ENCODE measurements at places on chromosomes 11 and 22.

DNA sequence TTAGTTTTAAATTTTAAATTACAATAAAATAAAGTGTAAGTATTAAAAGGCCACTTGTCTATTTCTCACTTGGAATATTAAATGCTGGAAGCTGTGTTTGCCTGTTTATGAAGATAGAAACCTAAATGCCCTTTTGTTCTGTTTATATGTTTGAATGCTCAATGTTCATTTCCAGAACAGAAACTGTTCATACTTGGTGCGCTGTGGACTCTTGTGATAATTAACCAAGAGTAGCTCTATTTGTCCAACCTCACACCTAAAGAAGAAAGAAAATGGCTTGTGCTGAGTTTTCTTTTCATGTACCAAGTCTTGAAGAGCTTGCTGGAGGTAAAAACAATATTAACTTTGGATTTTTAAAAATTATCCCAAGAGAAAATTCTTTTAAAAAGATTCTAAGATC lies 5.7 kb downstream of the C11orf54 start:
- no peak for DNase-seq

DNA sequence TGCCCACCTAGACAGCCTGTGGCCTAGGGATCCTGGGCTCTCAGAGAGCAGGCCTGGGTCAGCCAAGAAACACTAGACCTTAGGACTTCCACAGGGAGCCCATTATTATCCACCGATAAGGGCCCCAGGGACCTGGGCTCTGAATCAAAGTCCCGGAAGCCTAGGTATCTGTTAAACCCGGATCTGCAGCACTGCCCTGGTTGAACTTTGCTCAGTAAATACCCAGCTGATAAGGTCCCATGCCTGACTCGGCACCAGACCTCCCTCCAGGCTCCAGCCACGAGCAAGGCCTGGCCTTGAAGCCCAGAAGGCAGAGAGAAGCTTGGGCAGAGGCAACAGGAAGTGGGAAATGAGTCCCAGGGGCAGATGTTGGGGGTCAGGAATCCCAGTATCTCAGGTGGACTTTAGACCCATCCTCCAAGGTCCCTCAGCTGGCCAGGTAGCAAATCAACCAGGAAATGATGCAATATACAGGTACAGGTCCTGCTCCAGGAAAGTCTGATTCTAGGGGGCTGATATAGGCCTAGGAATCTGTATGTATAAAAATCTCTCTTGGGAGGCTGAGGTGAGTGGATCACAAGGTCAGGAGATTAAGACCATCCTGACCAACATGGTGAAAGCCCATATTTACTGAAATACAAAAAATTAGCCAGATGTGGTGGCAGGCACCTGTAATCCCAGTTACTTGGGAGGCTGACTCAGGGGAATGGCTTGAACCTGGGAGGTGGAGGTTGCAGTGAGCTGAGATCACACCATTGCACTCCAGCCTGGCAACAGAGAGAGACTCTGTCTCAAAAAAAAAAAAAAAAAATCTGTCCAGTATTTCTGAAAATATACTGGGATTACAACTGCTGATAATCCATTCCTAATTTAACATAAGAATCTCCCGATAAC lies 18.7 kb downstream of the POU2AF1 start:
- DNase-seq = no peak

- DNase-seq = no peak
Observed at GRCh38 chr11:64415996-64416728, 57.2 kb downstream of the RPS6KA4 start.

GRCh38 chr11:113626736-113627135 lies 79.4 kb downstream of the TMPRSS5 start:
- DNase-seq = no peak

GRCh38 chr11:83093634-83094033 lies 21.9 kb upstream of the RAB30 start:
- DNase-seq = no peak

DNA sequence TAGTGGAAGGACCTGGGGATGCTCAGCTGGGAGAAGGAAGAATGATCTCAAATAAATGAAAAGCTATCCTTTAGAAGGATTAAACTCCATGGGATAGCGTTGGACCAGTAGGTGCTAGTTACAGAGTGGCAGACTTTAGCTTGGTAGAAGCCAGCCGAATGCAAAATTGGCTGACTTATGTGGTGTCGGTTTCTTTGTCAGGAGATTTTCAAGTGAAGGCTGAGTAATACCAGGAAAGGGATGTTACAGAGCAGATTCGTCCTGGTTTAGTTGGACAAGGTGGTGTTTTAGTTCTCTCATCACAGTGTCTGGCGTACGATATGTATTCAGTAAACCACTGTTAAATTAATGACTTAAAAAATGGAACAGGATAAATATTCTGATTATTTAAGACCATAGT lies 26.0 kb downstream of the FDX1 start:
- DNase-seq = no peak

DNA sequence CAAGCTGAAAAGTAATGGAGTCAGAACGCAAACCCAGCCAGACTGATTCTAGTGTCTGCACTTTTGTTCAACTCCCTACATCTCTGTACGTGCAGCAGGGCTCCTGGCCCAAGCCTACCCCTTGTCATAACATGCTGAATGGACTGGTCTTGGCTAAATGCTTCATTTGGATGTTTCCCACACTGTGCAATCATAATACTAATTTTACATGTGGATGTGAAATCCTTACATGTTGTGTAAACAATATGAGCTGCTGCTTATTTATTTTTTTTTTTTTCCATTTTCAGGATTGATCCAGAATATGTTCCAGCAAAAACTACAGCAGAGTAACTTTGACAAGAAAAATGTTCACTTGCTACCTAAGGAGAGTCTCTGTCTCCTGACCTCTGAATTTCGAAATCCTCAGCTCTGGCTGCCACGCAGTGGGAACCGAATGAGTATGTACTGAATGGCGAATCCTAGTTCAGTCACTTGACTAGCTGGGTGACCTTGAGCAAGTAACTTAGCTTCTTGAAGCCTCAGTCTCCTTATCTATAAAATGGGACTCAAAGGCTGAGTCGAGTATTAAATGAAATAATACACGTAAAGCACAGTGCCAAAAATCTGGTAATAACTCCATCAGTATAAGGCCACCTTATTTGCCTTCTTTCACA lies 133.4 kb downstream of the EHF start:
- DNase-seq = no peak

- DNase-seq = peak; percentile 97
Observed at GRCh38 chr11:67505605-67506396, 638 bp upstream of the PITPNM1 start.

- no peak for DNase-seq
Observed at GRCh38 chr11:93773045-93773477, 11.0 kb upstream of the MED17 start.

Measured in stimulated activated CD4-positive, alpha-beta T cell treated with anti-CD3 and anti-CD28 coated beads, Interleukin-1b, Interleukin-23, amount 100 ng/mL, for 48 hours (primary cell).